Melanocyte of skin (primary cell): ENCODE measurements at places on chromosomes 3 and 15. TPM values are rescaled to one million over a fixed set of nuclear protein-coding genes. Genes with fewer than 3 reads are reported as not detected.

The SPINK8 gene
- not detected in 2 replicates for total RNA-seq

The CRTAP gene
- total RNA-seq, result 138 and 203 TPM in 2 replicates

The CFAP91 gene
- 0.36 and 0.69 TPM in 2 replicates for total RNA-seq

The CCR9 gene
- total RNA-seq, result not detected in 2 replicates

The AADACL2 gene
- total RNA-seq, result not detected in 2 replicates

The AGBL1 gene
- 0.69 and 0.73 TPM in 2 replicates for total RNA-seq

The IL5RA gene
- 0.46 TPM in 1 of 2 replicates, not detected in the other for total RNA-seq

The ROPN1 gene
- total RNA-seq, result 5.3 and 7.1 TPM in 2 replicates

The CEP152 gene
- 8.3 and 10.2 TPM in 2 replicates for total RNA-seq

The LYZL4 gene
- total RNA-seq, result not detected in 2 replicates

The STRIT1 gene
- total RNA-seq, result not detected in 2 replicates

The PLA2G4F gene
- total RNA-seq, result not detected in 2 replicates

The GDPGP1 gene
- total RNA-seq, result 12.0 and 13.1 TPM in 2 replicates

The GOLGA6L7 gene
- total RNA-seq, result not detected in 2 replicates

The TRAT1 gene
- total RNA-seq, result not detected in 2 replicates

The CPA3 gene
- total RNA-seq, result not detected in 2 replicates

The ISLR gene
- total RNA-seq, result not detected in 2 replicates

The LRRC3B gene
- total RNA-seq, result not detected in 2 replicates

The C3orf85 gene
- not detected in 2 replicates for total RNA-seq

The SLC22A13 gene
- total RNA-seq, result 0.33 TPM in 1 of 2 replicates, not detected in the other

The ZMYND10 gene
- total RNA-seq, result 0.69 and 1.8 TPM in 2 replicates

The ZIC1 gene
- total RNA-seq, result not detected in 2 replicates

The ADCY5 gene
- total RNA-seq, result under 0.01 and 0.15 TPM in 2 replicates

The PLSCR2 gene
- 1.0 TPM in 1 of 2 replicates, not detected in the other for total RNA-seq

The SLC9C1 gene
- total RNA-seq, result 0.15 TPM in 1 of 2 replicates, not detected in the other

The GP9 gene
- not detected in 2 replicates for total RNA-seq

The TIPARP gene
- 22.8 and 24.0 TPM in 2 replicates for total RNA-seq
